Activated CD8-positive, alpha-beta memory T cell treated with anti-CD3 and anti-CD28 coated beads for 1 hour (primary cell): ENCODE measurements at places on chromosomes 5 and 9.

DNA sequence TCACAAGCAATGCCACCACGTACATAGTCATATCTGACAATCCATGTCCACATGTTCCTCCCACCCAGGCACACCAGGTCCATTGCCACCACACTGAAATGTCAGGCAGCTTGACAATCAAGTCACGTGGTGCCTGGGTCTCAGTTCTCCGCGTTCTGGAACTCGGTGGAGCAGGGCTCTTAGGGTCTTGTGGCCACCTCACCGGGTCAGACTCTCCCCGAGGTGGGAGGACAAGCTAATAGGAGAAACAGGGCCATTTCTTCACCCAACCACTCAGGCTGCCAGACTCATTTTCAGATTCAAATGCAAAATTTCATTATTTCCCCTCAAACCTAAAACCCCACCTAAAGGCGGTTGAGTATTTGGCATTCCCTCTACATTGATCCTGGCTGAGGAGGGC is 200.5 kb upstream of the GAS1 start:
- DNase-seq = no peak

GRCh38 chr5:40452874-40453624 is 226.7 kb upstream of the PTGER4 start:
- no peak for DNase-seq

GRCh38 chr5:39624268-39624886 is 199.6 kb upstream of the DAB2 start:
- no peak for DNase-seq

GRCh38 chr5:119079318-119079921 is 8.5 kb downstream of the DMXL1 start:
- DNase-seq = no peak

GRCh38 chr9:135883410-135884089 is 23.8 kb downstream of the CAMSAP1 start:
- DNase-seq = no peak

DNA sequence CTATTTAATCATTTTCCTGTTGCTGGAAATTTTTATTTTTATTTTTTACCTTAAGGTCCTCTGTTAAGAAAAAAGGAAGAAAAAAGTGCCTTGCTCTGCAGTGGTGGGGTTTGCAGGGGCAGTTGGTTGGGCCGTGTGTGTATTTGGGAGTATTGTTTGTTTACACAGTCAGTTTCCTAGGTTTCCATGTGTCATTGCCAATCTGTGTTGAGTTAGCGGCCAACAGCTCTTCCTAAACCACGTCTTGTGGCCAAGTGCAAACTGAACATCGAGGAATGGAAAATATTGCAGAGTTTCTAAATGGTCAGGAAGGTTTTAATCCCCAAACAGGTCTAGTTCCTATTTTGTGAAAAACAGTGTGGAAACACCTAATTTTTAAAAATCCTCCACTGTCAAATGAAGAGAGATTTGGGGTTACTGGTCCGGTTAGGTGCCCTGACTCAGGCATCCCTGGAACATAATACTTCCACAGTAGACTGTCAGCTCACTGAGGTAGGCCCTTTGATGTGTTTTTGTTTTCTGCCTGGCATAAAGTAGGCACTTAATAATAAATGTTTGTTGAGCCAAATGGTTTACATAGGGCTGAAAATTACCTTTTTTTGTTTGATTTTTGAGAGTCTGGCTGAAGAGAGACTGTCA is 37.0 kb downstream of the MAMDC2 start:
- no peak for DNase-seq

GRCh38 chr9:38724754-38725153 is 4.8 kb upstream of the FAM240B start:
- no peak for DNase-seq
